ENCODE measurements at places on chromosomes 11 and 22.

DNA sequence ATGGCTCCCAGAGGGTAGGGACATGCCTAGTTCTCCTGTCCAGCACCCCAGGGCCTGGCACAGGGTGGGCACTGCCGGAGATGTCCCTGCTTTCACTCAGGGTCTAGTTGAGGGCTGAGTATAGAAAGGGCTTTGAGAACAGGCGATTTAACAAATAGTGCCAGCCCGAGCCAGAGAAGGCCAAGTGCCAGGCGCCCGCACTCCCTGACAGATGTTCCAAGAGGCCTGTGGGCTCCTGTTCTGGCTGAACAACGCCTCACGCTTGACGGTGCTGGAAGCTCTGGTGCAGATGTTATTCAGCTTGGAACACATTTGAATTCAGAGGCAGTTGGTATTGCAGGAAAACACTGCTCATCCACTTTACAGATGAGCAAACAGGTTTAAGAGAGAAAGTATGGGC lies 46.5 kb downstream of the NFAM1 start:
- peak; percentile 84 for DNase-seq

GRCh38 chr11:3220101-3220500 lies 1.5 kb upstream of the MRGPRG start:
- no peak for DNase-seq

GRCh38 chr11:44529895-44530412 lies 35.5 kb upstream of the CD82 start:
- no peak for DNase-seq

DNA sequence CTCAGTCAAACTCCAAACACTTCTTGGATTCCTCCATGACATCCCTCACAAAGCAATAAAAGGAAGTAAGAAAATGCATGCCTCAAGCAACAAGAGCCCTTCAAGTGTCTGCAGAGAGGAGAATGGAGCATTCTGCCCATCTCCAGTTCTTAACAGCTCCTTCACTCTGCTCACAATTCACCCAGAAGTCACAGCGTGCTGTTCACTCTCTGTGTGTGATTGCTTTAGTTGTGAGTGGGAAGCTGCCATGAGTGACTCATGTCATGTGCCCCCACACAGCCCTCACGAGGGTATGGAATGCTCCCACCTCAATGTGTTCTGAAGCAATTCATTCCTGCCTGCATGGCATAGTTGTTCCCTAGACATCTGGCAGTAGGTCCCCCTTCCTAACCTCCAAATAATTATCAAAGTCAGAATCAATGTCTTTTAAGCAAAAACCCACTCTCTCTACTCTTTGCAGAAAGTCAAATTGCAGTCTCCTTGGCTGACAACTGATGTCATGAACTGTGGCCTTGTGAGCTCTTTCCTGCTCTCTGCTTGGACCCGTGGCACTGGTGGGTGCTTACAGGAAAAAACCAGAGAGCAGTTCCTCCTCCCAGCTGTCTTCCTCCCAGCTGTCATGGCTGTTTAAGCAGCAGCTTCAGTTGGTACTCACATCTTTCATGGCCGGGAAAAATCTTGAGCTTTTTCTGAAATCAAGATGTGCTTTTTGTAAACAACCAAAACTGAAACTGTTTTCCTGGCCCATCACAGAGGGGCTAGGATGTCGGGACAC lies 112.1 kb upstream of the SPON1 start:
- no peak for DNase-seq

DNA sequence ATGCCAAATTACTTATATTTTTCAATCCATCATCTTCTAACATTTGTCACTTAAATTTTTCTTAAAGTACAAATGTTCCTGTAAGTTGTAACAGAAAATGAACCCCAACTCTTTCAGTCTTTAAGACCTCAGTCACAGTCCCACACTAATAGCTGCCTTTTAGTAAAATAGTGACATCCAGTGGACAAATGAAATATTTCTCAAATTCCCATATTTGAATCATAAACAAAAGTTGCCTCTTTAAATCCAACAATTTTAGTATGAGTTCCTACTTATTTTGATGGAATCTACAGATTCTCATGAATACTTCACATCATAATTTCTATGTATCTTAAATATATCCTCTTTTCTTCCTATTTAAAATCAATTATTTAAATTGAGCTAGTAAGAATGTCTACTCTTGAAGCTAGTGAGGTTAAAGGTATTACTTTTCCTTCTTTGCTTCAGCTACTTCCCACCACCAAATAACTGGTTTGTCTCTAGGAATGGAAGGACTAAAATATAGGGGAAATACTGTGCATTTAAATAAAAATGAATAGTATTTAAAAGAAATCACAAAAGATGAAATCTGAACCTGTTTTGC lies 9.2 kb downstream of the LIN7C start:
- peak; percentile 64 for DNase-seq

DNA sequence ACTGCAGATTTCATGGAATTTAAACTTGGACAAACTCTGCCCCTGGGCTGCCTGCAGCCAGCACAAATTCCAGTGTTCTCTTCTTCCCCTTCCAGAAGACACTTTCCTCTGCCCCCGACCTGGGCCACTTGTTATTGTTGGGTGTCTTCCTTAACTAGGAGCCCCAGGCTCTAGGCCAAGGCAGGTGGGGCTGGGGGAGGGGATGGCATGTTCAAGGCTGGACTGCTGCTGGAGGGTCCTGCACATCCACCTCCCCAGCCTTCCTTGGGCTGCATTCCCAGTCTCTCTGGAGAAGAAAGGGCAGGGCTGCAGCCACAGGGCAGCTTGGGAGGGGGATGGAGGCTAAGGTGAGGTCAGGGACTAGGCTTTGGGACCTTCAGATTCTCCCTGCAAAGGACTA lies 11.5 kb upstream of the SLC22A6 start:
- no peak for DNase-seq

DNA sequence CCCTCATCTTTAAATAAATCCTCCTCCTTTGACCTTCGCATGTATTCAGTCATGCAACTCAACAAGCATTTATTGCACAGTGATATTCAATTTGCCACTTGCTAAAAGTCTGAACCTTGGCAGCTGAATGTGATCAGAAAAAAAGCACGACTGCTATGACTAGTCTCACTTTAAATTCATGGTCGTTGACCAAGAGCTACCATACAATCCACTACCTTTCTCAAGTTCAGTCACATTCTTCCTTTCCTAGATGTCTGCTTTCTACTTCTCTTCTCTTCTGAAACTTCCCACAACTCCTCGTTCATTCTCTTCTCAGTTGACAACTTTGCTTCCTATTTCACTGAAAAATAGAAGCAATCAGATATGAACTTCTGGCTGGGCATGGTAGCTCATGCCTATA lies 2.0 kb upstream of the SAA1 start:
- no peak for DNase-seq

DNA sequence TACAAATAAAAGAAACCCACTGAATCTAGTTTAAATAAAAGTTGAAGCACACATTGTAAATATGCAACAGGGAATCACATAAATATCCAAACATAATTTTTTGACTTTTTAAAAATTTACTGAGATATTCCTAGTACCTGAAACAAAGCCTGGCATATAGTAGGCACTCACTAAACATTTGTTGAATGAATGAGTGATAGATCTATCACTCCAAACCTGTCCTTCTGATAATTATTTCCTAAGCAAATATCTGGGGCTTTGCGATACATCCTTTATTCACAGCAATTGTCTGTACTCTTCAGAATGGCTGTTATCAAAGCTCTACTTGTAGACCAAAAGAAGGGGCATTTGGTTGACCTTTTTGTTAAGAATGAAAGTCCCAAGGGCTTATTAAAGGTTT lies 2.6 kb upstream of the PSMA1 start:
- no peak for DNase-seq

DNA sequence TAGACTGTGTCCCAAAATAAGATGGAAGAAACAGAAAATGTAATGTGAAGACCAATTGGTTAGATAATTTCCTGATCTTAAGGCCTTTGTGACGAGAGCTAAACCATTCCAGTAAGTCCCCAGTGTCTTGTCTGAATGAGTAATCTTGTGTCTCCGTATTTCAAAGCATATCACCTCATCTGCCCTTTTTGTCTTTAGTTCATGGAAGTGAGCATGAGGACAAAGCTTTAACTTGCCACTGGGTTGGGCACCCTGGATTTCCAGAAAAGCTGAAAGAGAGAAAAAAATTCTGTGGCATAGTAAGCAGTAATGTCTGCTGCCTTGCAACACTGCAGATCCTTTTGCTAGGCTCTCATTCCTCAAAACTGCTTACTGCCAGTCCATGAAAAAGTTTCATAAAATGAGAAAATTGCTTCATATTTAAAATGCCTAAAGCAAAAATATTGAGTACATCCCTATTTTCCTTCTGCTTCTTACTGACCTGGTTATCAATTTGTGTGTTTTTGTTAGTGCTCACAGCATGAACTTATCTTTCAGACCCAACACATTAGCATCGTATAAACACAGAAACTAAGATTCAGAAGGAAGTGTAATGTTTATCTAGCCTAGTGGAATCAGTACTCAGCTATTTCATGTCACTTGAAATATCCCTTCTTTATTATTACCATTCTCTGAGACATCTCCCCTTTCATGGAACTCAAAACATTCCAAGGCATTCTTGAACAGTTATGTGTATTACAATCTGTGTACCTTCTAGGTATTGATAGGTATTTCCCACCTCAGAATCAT lies 5.3 kb downstream of the CASP12 start:
- DNase-seq = no peak

DNA sequence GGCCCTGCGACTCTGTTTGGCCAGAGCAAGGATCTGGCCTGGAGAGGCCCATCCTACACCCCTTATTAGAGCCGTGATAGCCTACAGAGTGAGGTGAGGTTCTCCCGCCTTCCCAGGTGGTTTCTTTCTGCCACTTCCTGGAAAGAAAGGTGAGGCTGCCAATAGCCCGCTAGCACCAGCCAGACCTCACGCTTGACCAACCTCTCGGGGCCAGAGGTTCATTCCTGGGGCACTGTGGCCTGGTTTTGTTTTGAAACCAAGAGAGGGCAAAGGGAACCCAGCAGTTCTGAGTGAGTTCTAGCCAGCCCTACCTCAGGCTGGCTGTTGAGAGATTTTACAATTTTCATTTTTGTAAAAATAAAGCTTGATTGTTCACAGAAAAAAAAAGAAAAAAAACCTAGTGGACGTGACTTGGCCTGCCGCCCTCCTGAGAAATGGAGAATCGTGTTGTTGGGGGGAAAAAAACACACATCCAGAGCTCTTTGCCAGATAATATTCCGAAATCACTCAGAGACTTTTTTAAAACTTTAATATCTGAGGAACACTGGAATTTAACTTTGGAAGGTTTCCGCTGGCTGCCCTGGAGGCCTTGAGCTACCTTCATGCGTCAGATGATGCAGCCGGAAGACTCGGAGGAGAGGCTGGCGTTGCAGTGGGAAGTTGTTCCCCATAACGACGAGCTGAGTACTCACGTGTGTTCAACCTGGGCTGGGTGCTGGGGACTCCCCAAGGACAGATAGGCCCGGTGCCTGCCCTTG lies 84.5 kb downstream of the BCR start:
- DNase-seq = no peak

- no peak for DNase-seq
These were observed 5.0 kb upstream of the COX8A start for GRCh38 chr11:63969461-63969860.

- DNase-seq = no peak
These were observed 677.2 kb upstream of the TENM4 start for GRCh38 chr11:80118073-80118472.

GRCh38 chr22:27386186-27386585 lies 415.4 kb downstream of the MN1 start:
- no peak for DNase-seq

- DNase-seq = no peak
These were observed 15.3 kb upstream of the RASL10A start for GRCh38 chr22:29330753-29331152.

- DNase-seq = no peak
These were observed 131.9 kb downstream of the RASSF10 start for GRCh38 chr11:13140873-13141655.

GRCh38 chr11:2558397-2558796 lies 113.6 kb downstream of the KCNQ1 start:
- no peak for DNase-seq

DNA sequence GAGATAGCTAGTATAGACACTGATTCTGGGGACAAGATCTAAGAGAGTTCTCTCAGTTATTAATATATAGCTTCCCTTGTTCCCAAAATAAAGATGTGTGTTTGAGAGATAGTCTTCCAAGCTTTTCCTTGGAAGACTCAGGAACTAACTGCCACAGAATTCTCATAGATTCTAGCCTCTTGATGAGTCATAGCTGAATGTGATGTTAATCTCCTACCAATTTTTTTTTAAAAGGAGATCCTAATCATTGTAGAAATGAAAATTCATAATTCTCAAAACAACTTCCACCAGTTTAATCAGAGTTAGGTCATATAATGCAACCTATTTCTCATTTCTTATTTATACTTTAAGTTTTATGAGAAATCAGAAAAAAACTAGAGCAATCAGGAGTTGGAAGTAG lies 148.8 kb downstream of the JRKL start:
- no peak for DNase-seq

GRCh38 chr11:63007920-63008319 lies 7.7 kb downstream of the SLC22A8 start:
- no peak for DNase-seq

DNA sequence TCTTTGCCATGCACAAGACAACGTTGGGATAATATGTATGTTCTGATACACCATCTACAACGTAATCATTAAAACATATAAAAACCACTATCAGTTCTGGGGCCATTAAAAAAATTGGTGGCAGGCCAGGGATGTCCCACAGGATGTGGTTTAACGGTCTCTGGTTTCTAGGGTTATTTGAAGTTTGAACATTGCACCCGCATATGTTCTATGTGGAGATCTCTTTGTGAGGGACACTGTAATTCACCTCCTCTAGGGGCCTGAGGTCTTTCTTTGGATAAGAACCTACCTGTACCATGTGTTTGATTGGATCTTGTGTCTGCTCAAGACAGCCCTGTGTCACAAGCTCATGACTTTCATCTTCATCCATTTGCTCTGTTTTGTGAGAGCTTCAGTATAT lies 73.2 kb downstream of the GGTLC2 start:
- DNase-seq = no peak

GRCh38 chr11:64569300-64569970 lies 21.6 kb upstream of the SLC22A12 start:
- DNase-seq = no peak

DNA sequence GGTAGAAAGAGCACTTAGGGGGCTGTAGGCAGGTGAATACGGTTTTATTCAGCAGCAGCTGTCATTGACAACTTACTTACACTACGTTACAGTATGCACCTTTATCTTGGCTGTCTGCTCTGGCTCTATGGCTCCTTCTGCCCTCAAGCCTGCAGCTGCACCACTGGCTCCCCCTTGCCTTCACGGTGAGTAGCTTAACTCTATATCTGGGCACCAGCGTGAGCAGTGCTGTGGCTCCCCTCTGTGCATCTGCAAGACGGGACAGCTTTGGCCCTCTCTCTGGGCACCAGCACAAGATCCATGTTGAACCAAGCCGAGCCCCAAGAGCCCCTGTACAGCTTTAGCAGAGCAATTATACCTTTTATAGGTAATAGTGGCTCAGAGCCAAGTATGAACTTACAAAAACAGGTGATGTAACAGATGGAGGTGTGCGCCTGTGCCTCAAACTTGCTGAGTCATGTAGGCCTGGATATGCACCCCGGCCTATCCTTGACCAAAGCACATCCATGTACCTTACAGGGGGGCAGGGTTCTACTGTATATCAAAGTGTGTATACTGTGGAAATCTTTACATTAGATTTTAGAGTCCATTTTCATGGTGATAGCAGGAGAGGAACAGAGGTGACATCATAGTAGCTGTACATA lies 96.9 kb upstream of the CTSC start:
- DNase-seq = no peak

Data from pons (tissue), 1 donor.